Vein endothelial cell (primary cell): ENCODE measurements at places on chromosomes 3 and 15. TPM values are rescaled to one million over a fixed set of nuclear protein-coding genes. Genes with fewer than 3 reads are reported as not detected.

ITPKA gene
- total RNA-seq, result 0.65 and 1.6 TPM in 2 replicates

AADACL2 gene
- total RNA-seq, result not detected in 2 replicates

DUOX1 gene
- not detected in 2 replicates for total RNA-seq

IGSF10 gene
- total RNA-seq, result under 0.01 TPM in 1 of 2 replicates, not detected in the other

SOX14 gene
- not detected in 2 replicates for total RNA-seq
